ENCODE measurements at places on chromosomes 16 and 17.
A peak's percentile ranks its signal among the peaks of the same experiment; 100 is the strongest.

DNA sequence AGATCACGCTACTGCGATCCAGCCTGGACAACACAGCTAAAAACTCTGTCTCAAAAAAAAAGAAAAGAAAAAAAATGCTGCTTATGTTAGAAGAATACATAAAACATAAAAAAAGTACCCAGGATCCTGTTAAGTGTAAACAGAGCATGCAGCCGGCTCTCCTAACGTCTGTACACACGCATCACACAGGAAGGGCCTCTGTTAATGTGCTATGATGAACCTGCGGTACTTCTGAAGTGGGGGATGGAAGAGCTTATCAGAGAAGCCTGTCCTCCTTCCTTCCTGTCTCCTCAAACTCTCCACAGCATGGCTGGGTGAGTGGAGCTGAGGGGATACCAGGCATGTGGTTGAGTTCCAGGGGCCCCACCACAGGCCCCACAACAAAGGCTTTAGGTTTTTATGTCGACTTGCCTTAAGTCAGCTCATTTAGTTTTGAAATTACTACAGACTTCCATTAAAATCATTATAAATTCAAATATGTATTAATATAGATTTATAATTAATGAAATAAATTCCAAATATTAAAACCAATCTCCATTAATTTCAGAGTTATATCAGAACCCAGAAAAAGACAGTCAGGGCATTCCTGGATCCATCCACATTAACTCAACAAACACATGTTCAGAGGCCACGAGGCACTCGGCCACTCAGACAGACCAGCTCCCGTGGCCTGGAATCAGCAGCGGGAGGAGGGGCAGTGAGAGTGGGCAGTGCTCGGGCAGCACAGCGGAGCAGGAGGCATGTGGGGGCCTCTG lies 11.7 kb downstream of the CCDC57 start:
- peak; percentile 78 for DNase-seq

- no peak for DNase-seq
These were observed 827.6 kb upstream of the CA10 start for GRCh38 chr17:52986056-52986662.

DNA sequence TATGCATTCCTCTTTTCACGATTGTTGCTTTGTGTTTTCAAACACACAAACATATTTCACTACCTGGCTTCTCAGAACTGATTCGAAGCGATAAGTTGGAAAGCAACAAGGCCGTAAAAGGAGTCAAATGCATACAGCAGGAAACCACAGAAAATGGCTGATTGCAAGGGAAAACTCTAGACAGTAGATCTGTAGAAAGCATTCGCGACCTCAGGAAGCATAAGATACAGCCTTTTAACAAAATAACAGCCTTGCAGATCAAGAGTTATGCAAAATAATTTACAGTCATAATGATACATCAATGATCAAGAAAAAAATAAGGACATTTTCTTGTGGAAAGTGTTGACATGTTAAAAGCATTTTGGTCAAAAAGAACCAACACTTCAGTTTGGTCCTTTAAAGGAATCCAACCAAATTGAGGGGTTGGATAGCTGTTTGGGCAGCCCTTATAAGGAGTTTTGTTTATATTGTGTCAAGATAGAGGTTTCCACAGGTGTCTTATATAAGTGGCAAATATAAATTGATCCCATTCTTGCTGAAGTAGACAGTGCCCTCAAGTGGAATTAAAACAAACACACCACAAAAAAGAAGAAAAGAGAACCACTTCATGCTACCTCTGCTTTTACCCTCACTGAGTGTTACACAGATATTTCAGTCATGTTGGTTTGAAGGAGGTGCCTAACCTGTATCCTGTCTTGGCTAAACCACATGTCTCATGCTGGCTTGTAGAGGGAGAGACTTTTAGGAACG lies 5.5 kb downstream of the CYLD start:
- peak; percentile 80 for DNase-seq

GRCh38 chr17:66165537-66166123 lies 26.3 kb downstream of the CEP112 start:
- DNase-seq = peak; percentile 58

DNA sequence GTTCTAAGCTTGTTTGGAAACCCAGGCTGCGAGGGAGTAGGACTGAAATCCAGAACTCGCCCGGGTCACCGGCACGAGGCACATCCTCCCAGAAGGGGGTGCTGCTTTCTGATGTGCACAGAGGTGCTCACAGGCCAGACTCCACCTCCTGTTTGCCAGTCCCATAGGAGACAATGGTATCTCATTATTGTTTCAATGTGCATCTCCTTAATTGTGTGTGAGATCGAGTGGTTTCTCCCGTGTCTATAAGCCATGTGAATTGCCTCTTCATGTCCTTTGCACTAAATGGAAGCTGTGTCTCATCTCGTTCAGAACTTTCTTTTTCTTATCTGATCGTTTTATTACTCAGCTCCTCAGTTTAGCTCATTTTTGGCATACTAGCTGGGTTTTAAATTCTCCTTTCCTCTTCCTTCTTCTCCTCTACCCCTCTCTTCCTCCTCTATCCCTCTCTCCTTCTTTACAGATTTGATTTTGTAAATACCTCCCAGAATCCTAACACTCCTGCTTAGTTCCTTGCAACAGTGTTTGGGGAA lies 32.1 kb upstream of the PRKCB start:
- DNase-seq = peak; percentile 83

- no peak for DNase-seq
These were observed 452.2 kb upstream of the EEF2KMT start for GRCh38 chr16:5549802-5550201.

GRCh38 chr16:88978608-88979346 lies 1.8 kb upstream of the CBFA2T3 start:
- no peak for DNase-seq

GRCh38 chr17:82193520-82194220 lies 19.0 kb downstream of the CCDC57 start:
- no peak for DNase-seq

- no peak for DNase-seq
These were observed 3.6 kb downstream of the GPS1 start for GRCh38 chr17:82055023-82055964.

- no peak for DNase-seq
These were observed 102.4 kb downstream of the ENGASE start for GRCh38 chr17:79176792-79177601.

DNA sequence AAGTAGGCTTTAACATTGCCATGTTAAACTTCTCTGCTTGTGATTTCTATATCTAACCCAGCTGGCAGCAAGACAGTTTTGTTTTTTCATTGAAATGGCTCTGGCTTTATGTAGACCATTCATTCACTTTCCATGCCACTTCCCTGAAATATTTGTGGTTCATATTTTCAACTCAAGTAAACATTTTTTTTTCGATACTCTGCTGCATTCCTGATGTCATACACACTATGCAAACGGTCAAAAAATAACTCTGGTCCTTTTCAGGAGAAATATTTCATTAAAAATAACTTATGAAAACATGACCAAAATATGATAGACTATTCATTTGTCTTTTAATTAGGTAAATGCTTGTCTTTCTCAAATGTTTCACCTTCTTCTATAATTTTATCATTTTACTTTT lies 116.3 kb downstream of the USP22 start:
- DNase-seq = no peak

DNA sequence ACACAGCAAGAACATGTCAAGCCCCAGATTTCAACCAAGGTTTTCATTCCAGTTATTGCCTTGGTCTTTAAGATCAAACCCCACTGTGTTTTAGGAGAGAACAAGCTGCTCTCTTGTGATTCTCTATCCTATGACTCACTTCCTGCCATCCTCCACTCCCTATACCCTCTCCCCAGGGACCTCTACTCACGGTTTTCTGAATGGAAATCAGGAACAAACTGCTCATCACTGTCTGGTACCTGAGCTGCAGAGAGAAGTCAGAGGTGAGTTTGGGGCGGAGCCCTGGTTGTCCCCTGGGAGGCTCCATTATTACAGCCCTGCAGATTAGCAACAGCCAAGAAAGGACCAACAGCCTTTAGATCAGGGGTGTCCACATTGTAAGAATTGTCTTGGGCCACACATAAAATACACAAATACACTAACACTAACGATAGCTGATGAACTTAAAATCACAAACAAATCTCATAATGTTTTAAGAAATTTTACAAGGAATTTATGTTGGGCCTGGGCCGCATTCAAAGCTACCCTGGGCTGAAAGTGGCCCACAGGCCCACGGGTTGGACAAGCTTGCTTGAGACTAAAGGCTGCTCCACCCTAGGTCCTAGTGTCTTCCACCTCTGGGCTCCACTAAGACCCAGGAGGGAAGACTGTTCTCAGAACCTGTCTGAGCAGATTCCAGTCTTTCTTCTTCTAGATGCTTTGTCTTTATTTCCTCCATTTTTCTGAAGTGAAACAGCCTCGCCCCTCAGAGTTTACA lies 9.7 kb downstream of the ETV4 start:
- no peak for DNase-seq

GRCh38 chr17:47727704-47728036 lies 5.4 kb upstream of the TBX21 start:
- no peak for DNase-seq

DNA sequence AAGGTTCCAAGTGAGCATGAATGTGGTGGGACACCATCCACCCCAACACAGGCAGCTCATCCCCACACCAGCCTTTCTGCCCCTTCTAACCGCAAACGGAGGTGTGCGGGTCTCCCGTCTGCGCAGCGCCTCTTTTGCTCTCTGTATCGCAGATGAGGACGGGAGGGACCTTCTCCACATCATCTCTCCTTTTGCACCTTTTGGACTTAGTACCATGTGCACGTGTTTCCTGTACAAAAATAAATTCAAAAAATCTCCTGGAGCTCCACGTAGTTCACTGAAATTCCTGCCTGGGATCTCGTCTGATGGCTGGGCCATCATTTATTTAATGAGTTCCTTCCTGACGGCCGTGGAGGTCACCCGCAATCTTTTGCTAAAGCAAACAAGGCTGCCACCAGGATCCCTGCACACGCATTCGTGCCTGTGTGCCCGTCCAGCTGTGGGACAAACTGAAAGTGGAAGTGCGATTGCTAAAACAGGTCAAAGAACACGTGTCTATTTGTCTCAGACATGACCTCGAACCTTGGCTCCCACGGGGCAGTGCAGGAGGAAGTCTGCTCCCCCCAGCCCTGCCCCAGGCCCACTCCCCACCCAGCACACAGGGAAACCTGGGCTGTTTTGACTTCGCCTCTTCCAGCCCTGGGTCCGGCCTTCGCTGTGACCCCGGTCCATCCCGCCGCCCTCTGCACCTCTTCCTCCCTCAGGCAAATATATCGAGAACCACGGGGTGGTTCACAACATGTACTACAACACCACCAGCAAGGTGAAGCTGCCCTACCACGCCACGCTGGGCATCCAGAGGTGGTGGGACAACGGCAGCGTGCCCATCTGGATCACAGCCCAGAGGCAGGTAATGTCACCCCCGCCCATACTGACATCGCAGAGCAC lies 2.3 kb downstream of the ENPP7 start:
- DNase-seq = peak; percentile 36

DNA sequence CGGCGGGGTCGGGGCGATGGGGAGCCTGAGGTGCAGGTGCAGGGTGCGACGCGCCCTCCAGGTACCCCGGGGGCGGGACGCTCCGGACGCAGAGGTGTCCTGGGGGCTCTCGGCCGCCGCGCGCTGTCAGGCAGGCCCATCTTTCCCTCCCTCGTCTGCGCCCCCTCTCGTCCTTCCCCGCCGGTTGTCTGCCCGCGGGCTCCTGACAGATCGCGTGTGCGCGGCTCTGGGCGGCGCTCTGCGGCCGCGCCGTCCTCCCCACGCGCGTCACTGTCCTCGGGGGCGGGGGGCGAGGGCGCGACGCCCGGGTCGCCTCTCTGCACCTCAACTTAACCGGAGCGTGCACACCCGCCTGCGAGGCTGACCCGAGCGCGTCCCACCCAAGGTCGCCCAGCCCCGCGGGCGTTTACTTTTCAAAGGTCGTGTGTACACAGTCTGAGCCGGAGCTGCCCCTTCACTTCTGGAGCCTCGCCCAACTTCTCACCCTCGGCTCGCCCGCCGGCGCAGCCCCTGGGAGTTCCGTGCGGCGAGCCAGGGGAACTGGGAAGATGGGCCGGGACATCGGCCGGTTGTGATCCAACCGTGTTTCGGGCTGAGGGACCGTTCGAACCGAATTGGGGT lies 512 bp downstream of the AKAP1 start:
- DNase-seq = peak; percentile 61

DNA sequence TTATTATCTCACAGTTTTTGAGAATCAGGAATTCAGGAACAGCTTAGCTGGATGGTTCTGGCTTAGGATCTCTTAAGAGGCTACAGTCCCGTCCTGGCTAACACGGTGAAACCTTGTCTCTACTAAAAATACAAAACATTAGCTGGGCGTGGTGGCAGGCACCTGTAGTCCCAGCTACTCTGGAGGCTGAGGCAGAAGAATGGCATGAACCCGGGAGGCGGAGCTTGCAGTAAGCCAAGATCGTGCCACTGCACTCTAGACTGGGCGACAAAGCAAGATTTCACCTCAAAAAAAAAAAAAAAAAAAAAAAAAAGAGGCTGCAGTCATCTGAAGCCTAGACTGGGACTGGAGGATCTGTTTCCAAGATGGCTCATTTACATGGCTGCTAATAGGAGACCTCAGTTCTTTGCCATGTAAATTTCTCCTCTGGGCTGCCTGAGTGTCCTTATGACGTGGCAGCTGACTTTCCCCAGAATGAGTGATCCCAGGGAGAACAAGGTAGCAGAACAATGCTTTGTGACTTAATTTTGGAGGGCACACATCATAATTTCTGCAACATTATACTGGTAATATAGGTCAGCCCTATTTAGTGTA lies 95.8 kb upstream of the CORO6 start:
- DNase-seq = no peak
